ENCODE measurements at places on chromosomes 12 and 14.
A peak's percentile ranks its signal among the peaks of the same experiment; 100 is the strongest.

DNA sequence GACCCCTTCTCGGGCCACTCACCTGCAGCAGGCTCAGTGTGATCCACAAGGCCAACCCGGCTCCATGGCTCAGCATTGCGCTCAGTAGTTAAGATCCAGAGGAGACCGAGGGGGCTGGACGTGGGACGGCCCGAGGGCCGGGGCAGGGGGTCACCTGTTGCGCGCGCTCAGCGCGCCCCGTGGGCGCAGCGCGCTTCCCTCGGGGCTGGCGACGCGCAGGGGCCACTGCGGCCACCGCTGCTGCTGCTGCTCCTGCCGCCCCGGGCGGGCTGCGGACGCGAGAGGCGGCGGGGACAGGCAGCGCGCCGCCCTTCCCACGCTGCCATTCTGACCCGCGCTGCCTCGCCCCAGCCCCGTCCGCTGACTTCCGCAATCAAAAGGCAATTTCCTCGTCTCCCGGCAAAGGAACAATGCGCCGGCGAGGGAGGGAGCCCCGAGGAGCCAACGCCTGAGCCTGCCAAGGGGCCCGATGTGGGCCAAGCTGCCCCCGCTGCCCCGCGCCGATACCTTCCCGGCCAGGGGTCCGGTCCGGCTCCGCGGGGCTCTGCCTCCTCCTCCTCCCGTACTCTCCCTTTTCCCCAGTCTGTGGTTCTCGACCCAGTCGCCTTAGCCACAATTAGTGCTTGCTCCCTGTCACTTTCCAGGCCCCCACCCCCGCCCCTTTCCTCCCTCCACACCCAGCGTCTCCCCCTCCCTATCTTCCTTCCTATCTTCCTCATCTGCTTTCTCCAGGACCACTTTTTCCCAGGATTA is 27.3 kb downstream of the PTPRB start:
- DNase-seq, result no peak

- DNase-seq, result no peak
These were observed 123.5 kb upstream of the VRK1 start for GRCh38 chr14:96673706-96674105.

GRCh38 chr14:94935706-94936300 is 165.9 kb upstream of the GSC start:
- no peak for DNase-seq

DNA sequence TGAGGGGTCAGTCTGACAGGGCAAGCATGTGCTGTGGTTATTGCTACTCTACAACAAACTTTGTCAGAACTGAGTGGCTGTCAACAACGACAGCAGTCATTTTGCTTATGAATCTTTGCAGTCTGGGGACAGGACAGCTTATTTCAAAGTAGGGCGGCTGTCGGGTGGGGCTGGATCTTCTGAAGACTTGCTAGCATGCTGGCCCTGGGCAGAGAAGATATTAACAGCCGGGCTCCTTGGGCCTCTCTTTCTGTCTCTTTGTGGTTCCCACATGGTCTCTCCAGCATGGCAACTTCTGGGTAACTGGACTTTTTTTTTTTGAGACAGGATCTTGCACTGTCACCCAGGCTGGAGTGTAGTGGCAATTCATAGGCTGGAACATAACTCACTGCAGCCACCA is 33.9 kb upstream of the ALDH2 start:
- no peak for DNase-seq

DNA sequence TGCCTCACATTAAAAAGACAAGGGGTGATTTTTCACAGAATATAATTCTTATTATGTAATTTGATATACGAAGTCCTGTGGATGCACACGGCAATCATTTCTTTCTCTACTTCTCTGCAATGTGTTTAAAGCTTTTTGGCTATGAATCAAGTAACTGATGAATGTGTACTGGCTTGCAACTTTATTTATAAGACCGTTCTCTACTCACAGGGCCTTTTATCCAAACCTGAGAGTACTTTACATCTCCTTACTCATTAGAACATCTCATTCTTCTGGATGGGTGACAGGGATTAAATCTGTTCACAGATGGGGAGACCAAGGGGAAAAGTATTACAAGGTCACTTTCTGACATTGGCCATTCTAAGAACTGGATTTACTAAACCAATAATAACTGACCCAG is 215.8 kb upstream of the DIO2 start:
- DNase-seq, result no peak

DNA sequence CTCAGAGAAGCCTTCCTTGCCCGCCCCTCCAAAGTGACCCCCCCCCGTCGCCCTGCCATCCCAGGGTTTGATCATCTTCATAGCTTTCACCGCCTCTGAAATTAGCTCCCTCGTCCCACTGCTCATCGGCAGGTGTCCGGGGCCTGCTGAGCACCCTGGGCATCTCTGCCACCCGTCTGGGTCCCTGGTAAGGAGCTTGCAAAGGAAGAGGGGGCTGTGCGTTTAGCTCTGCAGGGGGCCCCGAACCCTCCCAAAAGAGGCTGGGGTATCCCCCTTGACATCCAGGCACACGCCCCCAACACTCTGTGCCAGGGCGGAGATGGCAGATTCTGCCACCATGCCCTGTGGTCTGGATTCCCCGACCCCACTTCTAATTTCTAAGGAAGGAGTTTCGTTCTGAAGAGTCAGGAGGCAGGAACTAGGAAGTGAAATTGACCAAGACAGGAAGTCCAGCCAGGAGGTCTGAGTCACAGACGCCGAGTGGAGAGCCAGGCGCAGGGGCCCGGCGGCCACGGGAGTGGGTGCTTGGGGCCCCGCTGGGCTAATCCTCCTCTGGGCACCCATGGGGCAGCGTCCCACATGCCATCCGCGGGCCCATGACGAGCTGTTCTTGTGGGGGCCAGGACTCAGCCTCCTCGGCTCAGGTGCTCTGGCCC is 95.7 kb downstream of the RFLNA start:
- peak; percentile 45 for DNase-seq

DNA sequence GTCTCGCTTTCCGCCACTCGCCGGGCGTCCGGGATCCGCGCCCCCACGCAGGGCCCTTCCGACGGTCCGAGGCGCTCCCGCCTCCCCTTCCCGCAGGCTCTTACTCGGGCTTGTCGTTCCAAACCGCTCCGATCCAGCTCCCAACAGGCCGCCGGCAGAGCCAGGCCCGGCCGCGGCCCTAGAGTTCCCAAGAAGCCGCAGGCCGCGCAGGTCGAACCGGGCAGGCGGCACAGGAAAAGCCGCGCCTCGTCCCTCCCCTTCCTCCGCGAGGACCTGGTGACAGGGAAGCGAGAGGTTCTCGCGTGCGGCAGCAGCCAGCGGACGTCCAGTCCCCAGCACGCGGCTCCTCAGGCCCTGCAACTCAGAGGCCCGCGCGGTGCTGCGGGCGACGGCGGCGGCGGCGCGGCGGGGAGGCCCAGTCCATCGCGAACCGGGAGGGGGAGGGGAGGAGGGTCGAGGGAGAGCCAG is 272 bp downstream of the HECTD1 start:
- peak; percentile 81 for DNase-seq

All from kidney glomerular epithelial cell (primary cell).